ENCODE measurements at places on chromosomes 16 and 17.

- no peak for DNase-seq
Observed at GRCh38 chr17:17156511-17156910, 49.6 kb downstream of the PLD6 start.

DNA sequence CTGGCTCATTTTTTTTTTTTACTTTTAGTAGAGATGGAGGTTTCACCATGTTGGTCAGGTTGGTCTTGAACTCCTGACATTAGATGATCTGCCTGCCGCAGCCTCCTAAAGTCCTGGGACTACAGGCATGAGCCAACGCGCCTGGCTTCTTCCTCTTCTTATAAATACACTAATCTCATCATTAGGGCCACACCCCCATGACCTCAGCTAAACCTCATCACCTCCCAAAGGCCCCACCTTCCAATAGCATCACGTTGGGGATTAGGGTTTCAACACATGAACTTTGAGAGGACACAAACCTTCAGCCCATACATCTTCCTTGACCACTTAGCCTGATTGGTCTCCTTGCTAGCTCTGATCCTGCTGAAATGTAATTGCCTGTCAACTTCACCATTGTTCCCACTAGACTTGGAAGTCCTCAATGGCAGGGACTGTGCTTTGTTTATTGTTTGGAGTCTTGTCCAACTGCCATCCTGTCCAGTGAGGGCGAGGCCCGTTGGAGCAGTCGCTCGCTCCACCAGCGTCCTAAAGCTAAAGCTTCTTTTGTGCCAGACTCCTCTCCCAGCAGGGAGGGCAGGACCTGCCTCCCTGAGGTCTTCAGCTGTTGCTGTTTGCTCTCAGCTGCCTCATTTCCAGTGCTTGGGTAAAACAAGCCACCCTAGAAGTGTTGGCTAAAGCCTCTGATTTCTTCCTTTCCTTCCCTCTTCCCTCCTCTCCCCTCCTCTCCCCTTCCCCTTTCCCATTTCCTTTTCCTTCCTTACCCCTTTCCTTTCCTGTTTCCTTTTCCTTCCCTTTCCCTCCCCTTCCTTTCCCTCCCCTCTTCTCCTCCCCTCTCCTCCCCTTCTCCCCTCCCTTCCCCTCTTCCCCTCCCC lies 85.3 kb downstream of the HAPSTR1 start:
- no peak for DNase-seq

DNA sequence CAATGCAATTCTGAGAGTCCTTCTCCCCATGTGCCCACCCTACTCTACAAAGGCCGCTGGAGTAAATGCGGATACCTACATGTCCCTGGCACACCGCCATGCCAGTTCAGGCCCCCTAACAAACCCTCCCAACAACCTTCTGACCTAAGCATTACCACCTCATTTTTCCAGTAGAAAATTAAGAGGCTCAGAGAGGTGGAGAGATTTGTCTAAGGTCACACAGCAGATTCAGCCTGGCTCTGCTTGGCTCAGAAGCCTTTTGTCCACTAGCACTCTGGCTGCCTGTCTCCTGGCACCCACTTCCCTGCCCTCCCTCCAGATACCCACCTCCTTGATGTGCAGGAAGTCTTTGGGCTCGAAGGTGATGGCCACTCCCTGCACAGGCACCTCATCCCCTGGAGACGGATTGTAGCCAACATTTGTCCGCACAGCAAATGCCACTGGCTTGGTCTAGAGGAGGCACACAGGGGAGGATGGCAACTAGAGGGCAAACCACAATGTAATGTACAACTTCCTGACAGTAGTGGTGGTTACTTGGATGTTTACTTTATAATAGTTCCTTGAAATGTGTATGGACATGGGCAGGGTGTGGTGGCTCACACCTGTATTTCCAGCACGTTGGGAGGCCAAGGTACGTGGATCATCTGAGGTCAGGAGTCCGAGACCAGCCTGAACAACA lies 10.2 kb downstream of the CACNB1 start:
- no peak for DNase-seq

DNA sequence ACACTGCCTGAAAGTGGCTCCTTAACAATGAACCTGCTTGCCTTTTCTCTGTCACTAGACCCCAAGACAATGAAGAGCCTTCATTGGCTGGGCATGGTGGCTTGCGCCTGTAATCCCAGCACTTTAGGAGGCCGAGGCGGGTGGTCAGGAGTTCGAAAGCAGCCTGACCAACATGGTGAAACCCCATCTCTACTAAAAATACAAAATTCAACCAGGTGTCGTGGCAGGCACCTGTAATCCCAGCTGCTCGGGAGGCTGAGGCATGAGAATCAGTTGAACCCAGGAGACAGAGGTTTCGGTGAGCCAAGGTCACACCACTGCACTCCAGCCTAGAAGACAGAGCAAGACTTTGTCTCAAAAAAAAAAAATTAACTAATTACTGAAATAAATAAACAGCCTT lies 45.3 kb upstream of the SEC14L1 start:
- DNase-seq: no peak

DNA sequence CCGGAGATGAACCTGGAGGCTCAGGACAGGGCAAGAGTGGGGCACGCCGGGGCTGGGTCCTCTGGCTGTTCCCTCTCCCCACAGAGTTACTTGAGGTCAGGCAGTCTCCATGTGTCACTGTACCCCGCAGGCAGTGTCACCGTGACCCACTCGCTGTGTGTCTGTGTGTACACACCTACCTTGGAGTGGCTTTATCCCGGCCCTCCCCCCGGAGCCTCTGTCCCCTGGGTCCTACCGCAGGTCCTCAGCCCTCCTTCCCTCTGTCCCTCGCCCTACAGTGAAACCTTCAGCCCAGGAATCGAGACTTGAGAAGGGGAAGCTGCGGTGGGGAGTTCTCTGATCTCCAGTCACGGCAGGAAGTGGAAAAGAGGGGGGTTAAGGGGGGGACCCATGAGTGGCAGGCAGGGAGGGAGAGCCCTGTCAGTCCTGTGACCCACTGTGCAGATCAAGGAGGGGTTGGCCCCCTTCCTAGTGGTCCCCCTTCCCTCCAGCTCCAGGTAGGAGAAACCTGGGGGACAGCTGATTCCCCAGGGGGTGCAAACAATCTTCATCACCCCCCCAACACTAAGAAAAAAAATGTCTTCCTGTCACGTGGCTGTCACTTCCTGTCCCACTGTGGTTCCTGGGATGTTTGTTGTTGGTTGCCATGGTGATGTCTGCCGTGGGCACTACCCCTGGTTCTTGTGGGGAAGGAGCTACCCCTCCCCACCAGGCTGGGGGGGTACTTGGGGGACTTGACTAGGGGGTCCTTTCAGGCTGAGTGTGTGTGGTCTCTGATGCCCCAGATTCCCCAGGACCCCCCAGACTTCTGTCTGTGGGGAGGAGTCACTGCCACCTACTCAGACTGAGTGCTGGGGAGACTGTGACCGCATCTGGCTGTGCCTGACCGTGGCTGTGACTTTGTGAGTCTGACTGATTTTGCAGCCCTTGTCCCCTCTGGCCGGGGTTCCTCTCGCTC lies 13.7 kb downstream of the RARA start:
- DNase-seq: no peak

- no peak for DNase-seq
Observed at GRCh38 chr16:31493506-31494125, 10.7 kb downstream of the SLC5A2 start.

- no peak for DNase-seq
Observed at GRCh38 chr17:556431-556995, 158.1 kb downstream of the VPS53 start.

- DNase-seq: no peak
Observed at GRCh38 chr17:46061435-46061834, 62.4 kb downstream of the STH start.

GRCh38 chr17:31560616-31561235 lies 169.3 kb downstream of the RAB11FIP4 start:
- no peak for DNase-seq

Data from NCI-H2171 (cell line).